Stimulated activated CD8-positive, alpha-beta memory T cell treated with anti-CD3 and anti-CD28 coated beads, Interleukin-7, amount 100 ng/mL, for 1 hour (primary cell): ENCODE measurements at places on chromosomes 2 and 18.

DNA sequence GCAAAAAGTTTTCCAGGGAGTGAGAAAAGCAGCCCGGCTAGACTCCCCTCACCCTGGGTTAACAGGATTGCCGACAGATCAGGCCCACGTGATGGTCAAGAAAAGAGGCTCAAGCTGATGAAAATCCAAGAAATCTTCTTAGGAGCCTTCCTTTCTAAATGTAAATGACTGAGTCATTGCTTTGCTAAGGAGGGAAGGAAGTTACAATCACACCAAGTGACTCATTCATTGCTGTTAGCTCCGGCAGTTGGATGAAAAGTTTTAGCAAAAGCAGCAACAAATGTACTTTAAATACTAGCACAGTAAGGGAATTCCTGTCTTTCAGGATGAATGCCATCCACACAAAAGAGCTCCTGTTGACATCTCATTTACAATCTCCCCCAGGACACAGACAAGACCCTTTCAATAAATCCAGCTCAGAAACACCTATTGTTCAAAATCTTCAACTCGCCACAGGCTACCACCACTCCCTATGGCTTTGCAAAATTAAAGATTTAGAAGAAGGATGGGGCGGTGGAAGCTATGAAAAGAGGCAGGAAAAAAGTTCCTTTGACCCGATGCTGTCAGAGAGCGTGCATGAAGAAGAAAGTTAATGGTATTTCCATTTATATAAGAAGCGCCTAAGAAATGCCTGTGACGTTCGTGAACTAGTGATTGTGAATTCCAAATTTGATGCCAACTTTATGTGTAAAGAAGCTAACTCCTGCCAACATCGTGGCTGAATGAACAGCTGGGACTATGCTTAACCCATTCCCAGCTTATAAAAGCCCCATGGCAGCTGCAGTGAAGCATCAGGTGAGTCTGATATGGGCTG, 153.7 kb downstream of the TGIF1 start:
- DNase-seq, result no peak

DNA sequence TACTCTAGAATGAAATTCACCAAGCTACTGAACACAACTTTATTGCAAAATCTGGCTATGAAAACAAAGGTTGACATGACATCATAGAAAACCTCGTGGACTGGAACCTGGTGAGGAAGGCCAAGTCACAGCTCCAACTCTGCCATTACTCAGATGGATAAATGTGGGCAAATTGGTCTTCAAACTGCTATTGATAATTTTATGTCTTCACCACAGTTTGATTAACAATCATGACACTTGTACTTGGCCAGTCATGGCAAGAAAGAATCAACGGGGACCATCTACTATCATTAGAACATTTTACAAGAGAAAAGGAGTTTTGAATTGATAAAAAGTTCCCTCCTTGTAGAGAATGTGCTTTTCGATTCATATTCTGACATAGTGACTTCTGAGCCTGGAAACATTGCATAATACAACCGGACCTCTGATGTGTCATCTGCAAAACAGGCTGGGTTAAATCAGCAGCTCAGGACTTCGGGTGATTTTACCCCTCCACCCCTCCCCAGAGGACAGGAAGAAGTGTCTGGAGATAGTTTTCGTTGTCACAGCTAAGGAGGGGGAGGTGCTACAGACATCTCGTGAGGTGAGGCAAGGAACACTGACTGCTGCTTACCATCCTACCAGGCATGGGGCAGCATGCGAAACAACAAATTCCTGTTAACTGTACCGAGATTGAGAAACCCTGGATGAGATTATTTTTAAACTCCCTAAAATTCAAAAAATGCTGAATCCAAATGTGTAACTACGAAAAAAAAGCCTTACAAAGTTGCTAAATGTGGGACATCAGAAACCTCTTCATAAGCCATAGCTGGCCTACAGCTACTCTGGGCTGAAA, 8.4 kb downstream of the L3MBTL4 start:
- no peak for DNase-seq

GRCh38 chr2:51638811-51639210, 606.9 kb upstream of the NRXN1 start:
- DNase-seq, result no peak

DNA sequence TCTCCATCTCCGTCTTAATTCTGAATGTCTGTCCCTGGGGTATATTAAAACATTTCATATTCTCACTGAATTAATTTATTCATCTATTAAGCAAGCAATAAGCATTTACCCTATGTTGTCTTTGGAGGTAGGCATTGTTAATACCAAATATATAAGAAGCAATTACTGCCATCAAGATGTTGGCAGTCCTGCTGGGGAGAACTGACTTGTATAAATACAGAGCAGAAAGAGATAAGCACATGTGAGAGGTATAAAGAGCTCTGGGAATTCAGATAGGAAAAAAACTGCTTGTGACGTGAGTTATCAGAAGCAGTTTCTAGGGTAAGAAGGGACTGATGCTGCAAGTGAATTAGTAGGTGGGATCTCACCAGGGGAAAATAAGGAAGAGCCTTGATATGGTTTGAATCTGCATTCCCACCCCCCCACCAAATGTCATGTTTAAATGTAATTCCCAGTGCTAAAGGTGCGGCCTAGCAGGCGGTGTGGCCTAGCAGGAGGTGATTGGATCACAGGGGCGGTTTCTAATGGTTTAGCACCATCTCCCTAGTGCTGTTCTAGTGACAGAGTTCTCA, 286.8 kb downstream of the RAD51AP2 start:
- DNase-seq, result no peak

DNA sequence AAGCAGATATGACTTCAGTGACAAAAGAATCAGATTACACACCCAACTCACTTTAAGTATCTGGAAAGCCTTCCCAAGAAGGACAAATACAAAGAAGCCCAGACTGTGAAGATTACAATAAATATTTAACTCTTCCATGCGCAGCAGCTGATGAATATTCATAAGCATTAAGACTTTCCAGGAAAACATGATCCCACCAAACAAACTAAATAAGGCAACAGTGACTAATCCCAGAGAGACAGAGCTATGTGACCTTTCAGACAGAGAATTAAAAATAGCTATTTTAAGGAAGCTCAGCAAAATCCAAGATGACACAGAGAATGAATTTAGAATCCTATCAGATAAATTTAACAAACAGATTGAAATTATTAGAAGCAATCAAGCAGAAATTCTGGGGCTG, 108.2 kb upstream of the UBE2E3 start:
- no peak for DNase-seq

DNA sequence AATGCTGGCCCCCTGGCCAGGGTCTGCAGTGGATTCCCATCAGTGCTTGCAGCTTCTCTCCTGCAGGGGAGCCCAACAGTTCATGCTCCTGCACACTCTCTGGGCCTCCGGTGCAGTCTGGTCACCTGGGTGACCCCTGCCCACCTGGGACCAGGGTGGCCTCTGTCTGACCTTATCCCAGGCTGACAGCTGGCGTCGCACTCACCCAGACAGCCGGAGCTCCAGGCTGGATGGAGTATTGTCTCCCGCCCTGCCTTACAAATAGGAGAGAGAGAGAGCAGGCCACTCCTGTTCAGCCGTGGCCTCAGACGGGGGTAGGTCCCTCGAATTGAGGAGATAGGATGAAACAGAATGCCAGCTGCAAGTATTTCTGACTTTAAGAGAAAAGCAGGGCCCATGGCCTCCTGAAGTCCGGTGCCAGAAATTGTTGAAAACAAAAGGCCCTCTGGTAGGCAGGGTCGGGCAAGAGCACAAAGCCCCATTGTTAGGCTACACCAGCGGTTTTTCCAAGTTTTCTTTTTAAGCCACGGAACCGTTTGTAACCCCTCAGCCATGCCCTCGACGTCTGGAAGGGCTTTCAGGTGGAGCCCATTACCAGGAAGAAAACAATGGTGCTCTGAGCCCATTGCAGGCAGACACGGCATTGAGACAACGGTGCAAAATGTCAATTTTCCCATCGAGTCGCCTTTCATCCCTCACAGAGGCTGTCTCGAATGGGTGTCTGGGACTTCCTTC, 258.4 kb downstream of the BCL11A start:
- DNase-seq, result no peak

GRCh38 chr2:25829377-25829704, 48.9 kb downstream of the ASXL2 start:
- DNase-seq, result no peak

- no peak for DNase-seq
Measured at GRCh38 chr2:31811482-31811881, 199.3 kb downstream of the MEMO1 start.

- no peak for DNase-seq
Measured at GRCh38 chr2:43217228-43218154, 8.9 kb downstream of the ZFP36L2 start.

DNA sequence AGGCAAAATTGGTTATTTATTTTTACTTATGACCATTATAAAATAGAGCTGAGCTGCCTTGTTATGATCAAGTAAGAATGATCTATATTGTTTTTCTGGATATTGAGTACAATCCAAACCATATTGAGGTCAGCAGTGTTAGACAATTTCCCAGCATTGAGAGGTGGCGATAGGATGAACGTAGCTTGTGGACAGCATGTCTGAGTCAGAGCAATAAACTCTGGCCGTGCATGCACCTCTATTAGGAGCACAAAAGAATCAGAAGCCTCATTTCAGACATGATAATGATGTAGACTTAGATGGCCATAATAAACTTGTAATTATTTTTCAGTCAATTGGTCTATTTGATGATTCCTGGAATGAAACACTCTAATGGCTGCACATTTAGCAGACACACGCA, 491.6 kb downstream of the RIT2 start:
- no peak for DNase-seq

- DNase-seq, result no peak
Measured at GRCh38 chr18:3447068-3447894, 2.7 kb upstream of the TGIF1 start.

DNA sequence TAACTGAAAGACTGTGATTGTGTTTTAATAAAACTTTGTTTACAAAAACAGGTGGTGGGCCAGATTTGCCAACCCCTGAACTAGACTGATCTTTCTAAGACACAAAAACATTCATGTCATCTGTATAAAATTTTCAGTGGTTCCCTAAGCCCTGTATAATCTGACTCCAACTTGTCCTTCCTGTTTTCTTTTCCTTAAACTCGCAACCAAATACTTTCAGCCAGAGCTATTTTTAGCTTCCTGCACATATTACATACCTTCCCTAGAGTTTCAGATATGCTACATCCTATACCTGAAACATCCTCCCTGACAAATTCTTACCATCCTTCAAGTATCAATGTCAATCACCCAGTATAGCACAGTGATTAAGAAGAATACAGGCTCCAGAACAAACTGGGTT, 4.8 kb downstream of the GCFC2 start:
- no peak for DNase-seq

DNA sequence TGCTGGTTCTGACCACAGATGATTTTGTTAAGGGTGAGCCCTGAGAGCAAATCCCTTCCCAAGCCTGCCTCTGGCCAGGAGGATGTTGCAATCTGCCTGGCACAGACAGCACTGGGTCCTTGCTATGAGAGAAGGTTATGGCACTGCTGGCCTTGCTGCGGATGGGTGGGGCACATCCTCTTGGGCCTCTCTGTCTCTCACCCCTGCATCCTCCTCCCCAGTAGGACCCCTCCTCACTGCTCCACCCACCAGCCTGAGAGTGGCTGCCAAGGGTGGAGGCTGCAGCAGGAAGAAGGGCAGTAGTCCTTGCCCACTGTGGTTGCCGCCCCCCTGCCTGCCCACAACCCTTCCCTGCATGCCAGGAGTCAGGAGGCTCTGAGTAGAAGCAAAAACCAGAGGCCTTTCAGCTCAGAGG, 180.9 kb downstream of the ZBTB7C start:
- DNase-seq, result no peak

DNA sequence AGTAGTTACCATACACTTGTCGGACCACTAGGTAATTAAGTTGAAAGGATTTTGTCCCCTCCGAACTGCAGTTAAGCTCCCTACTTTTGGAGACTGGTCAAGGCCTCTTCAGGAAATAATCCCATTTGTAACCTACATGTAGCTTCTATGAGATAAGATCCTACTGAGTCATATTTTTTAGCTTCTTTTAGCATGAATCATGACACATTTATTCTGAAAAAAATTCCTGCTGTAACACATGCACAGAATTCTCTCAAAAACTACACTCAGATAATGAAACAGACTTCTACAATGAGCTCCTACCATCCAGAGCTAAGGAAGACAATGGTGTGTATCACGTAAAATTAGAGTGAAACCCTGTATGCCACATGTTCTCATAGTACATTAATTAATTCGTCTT, 100.7 kb upstream of the CCDC195 start:
- DNase-seq, result no peak

DNA sequence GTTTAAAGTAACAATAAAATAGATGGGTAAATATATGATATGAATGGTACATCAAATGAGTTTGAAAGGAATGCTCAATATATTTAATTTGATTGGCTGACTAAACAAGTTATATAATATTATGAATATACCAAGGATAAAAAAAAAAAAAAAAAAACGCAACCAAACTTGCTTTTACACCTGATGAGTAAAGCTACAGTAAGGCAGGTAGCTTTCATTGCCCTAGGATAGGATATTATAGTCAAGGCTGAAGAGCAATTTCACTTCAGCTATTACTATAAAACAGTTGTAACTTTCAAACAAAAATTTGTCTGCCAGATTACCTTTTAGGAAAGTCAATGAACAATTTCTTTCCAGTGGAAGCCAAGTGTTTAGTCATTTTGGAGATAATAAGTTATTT, 56.8 kb upstream of the PEX13 start:
- DNase-seq, result no peak

DNA sequence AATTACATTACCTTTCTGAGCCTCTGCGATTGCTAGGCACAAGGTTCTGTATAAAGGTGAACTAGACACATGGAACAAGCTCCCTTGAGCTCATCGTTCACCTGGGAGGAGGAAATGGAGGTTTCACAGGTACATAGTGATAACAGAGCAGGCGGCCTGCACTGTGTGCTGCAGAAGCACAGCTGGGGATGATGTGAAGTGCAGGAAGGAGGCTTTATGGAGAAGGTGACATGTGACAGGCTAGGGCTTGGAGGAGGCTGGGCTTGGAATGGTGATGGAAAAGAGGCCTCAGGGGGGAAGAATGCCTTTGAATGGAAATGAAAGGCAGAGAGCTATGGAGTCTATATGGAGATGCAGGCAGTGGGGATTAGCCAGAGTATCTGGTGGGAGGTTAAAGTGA, 22.9 kb downstream of the MARCHF4 start:
- DNase-seq, result no peak

- DNase-seq, result no peak
Measured at GRCh38 chr2:18517386-18517785, 43.1 kb downstream of the RDH14 start.

DNA sequence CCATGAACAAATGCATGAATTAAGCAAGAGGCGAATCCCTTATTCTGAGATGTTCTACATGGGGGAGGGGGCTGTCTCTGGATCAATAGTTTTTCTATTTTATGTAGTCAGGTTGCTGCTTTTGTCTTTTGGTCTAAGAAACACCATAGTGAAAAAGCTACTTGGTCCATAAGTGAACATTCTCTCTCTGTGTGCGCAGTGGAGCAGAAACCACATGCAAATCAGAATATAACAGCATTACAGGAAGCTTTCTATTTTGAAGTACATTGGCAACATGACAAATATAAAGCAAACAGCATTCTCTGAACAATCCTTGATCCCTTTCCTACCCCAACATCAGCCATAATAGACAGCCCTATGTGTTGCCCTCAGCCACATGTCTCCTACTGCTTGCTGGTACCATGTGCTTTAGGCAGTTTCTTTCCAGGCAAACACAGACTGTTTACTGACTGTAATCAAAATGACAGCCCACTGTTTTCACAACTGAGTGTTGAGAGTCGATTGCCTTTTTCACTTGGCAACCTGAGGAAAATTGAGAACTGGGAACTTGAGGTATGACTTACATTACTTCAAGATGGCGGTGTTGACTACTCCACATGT, 10.6 kb downstream of the SCN3A start:
- no peak for DNase-seq
